ENCODE measurements at places on chromosomes 13 and 19. TPM values are rescaled to one million over a fixed set of nuclear protein-coding genes. Genes with fewer than 3 reads are reported as not detected.

LRRC25 gene
- 119 TPM for polyA plus RNA-seq

CDKN2D gene
- 13.5 TPM for polyA plus RNA-seq

AMER2 gene
- polyA plus RNA-seq, result 0.02 TPM

CDX2 gene
- polyA plus RNA-seq, result not detected

HNRNPL gene
- polyA plus RNA-seq, result 185 TPM

Measured in lung (tissue), 17 donors.